ENCODE measurements at places on chromosomes 12 and 14.

DNA sequence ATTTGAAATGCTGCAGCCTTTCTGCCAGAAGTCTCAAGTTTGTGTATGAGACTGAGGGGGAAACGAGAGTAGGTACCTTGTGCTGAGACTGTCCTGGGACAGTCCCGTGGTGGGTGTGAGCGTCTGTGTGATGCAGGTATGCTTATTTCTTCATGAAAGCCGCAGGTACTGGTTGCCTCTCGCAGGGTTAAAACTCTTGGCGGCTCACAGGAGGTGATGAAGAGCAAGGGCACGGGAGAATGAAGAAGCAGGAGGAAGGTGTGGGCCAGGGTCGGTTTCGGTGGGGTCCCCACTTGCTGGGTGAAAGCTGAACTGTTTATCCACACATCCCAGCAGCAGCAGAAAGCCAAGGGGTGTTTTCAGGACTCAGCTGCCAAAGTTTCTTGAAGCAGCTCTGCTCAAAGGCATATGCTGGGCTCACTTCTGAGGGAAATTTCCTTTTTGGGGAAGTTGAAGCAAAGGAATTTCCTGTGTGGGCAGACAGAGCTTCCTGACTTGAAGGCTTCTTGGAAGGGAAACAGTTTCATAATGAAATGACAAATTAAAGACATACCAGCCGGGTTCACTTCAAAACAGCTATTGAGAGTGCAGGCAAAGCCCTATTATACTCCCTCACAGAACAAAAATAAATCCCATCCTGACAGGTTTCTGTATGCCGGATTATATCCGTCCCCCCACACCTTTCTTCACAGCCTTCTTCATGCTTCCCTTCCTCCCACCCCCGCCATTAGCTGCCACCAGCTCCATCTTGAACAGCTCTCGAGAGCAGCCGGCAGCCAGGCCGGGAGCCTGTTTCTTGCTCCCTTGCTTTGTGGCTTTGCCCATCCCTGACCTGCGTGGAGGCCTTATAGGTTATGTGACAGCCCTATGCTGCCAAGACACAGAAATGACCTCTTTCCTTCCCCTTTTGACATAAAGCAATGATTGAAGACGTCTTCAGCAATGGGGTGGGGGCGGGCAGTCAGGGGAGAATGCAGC lies 116.6 kb downstream of the ETV6 start:
- peak; percentile 64 for DNase-seq

GRCh38 chr12:14239935-14240872 lies 125.3 kb upstream of the ATF7IP start:
- no peak for DNase-seq

GRCh38 chr12:119913536-119914330 lies 36.6 kb upstream of the CIT start:
- no peak for DNase-seq

DNA sequence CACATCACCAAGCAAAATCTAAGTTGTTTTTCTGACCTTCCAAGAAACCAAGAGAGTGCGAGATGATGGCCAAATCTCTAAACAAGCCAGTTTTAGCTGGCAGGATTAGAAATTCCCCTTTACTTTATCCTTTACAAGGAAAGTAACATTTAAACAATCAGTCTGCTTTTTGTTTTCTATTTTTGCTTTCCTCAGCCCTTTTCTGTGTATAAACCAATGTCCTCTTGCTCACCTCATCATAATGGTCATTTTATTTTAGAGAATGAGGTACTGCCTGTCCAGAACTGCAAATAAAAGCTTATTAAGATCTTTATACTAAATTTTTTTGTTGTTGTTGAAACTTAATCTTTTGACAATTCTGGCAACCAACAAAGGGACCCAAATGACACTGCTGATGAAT lies 442.4 kb upstream of the GARIN6 start:
- no peak for DNase-seq

- no peak for DNase-seq
Observed at GRCh38 chr14:51666070-51666469, 14.4 kb downstream of the FRMD6 start.

DNA sequence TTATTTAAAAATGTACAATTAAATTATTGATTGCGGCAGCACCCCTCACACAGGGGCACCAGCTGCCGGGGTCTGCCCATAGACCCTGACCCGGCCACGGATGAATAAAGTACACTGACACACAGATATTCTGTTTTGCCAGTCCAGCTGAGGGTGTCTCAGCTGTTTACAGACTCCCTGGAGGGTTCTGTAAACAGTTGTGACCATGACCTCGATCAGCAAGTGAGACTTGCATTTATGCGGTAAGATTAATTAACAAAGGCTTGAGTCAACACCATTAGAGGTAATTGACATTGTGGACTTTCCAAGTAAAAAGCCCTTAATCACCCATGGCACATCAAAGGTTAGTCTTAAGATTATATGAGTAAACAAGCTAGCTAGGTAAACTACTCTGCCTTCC lies 94.3 kb downstream of the FUT8 start:
- no peak for DNase-seq

- DNase-seq: no peak
Observed at GRCh38 chr12:103745962-103746361, 95.1 kb downstream of the NT5DC3 start.

- DNase-seq: no peak
Observed at GRCh38 chr12:87778065-87778464, 251.1 kb downstream of the C12orf50 start.

DNA sequence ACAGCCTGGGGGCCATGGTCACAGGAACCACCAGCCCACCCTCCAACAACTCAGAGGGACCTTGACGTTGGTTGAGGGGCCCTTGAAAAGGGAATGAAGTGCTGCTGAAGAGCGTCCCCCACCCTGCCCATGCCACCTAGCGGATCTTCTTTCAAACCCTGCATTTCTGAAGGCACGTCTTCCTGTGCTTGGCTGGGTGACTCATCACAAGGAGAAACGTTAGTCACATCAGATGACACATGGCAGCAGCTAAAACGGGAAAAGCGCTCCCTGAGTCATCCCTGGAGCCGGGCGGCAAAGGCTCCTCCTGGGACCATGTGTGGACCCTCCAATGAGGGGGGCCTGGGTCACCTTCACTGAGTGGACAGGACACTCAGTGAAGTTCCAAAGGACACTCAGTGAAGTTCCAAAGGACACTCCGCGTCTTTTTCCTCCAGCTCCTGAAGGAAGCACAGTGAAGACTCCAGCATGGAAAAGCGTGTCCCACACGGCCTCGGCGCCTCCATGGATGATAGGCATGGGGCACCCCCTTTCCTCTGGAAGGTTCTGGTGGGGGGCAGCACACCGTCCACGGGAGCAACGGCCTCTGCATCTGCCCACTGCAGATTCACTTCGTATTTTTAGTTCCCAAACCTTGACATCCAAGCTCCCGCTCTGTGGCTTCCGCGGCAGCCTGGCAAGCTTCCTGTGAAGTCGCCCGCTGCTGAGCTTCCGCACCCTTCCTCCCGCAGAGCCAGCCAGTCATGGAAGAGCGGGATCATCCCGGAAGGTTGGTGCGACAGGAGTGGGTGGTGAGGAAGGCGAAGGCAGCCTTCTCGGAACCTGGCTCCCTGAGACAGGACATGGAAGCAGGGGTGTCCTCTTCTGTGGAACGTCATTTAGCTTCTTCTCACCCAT lies 383.4 kb downstream of the VRK1 start:
- peak; percentile 65 for DNase-seq

GRCh38 chr12:13148485-13148847 lies 45.0 kb upstream of the GSG1 start:
- DNase-seq: no peak

GRCh38 chr12:22477894-22478287 lies 66.5 kb downstream of the C2CD5 start:
- DNase-seq: peak; percentile 40

- no peak for DNase-seq
Observed at GRCh38 chr14:69226178-69226577, 33.8 kb upstream of the GALNT16 start.

- DNase-seq: peak; percentile 65
Observed at GRCh38 chr12:105935981-105936380, 202.8 kb downstream of the NUAK1 start.

Data from astrocyte of the spinal cord (primary cell).